Large intestine (tissue), 12 donors: ENCODE measurements at places on chromosomes 6 and 20. TPM values are rescaled to one million over a fixed set of nuclear protein-coding genes. Genes with fewer than 3 reads are reported as not detected.

DEFB119 gene
- polyA plus RNA-seq = not detected

LRRN4 gene
- 6.3 TPM for polyA plus RNA-seq

DNA sequence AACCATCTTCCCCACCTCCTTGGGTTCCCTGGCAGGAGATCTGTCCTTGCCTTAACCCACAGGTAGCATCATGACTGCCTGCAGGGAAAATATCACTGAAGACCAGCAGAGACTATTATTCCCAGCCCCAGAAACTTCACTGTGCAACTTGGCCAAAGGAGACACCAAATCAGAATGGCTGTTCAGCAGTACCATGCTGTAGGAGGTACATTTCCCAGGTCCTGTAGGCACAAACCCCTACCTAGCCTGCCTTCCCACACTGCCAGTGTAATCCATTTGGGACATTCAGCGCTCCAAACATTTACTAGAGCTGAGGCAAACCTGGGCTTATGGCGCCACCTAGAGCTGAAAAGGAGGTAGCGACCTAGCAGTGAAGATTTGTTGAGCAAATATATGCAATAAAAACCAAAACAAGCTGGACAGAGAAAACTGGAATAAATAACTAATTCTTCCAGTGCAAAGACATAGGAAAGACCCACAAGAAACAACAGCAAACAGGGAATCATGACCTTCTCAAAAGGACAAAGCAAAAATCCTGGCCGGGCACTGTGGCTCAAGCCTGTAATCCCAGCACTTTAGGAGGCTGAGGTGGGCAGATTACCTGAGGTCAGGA, 60.3 kb downstream of the VTA1 start:
- no peaks in the 10 kb centered on the region for H3K27me3 ChIP-seq
- H3K4me1 ChIP-seq = no peaks in the 10 kb centered on the region
- peaks cover 44% of the 10 kb centered on the region for H3K36me3 ChIP-seq
- H3K4me3 ChIP-seq = no peak overlapping the region
- H3K27ac ChIP-seq = no peak overlapping the region
- DNase-seq = no peak

DNA sequence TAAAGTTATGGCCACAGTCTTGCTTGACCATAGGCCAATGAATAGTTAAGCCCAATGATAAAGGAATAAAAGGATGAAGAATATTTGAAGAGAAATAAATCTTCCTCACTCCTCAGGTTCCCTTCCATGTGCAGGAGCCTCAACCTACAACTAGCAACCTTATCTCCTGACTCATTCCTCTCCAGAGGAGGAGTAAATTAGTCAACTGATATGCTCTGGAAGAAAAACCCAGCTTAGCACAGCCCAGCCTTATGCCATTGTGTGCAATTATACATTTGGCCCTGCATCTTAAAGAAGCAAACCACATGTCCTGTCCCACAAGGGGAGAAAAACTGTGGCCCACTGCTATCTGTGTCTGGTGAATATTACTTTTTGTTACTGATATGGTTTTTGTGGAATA, 82.1 kb downstream of the PHIP start:
- peaks cover 59% of the 10 kb centered on the region for H3K36me3 ChIP-seq
- no peak for DNase-seq
- no peak overlapping the region for H3K27ac ChIP-seq

DNA sequence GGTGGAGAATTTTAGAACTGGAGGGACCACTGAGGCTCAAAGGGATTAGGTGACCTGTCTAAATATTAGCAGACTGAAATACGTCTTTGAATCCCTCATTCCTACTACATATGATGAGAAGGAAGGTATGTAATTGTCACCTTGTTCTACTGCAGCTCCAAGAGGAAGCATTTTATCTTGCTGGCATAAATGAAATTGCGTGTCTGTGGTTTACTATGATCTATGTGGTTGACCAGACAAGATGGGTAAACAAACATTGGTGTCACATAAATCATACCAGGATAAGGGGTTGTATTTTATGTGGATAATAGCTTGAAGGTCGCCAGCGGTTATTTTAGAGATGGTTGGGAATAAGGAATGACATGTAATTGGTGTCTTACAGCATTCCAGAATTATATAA, 78.2 kb downstream of the LAMA4 start:
- H3K27ac ChIP-seq = no peak overlapping the region
- H3K27me3 ChIP-seq = no peaks in the 10 kb centered on the region
- H3K4me3 ChIP-seq = no peak overlapping the region
- H3K4me1 ChIP-seq = no peaks in the 10 kb centered on the region

GRCh38 chr6:53358440-53359094, 9.8 kb upstream of the ELOVL5 start:
- peak overlapping the region; percentile 81 for H3K27ac ChIP-seq
